Urinary bladder (tissue), 4 donors: ENCODE measurements at places on chromosomes 7 and 10. TPM values are rescaled to one million over a fixed set of nuclear protein-coding genes. Genes with fewer than 3 reads are reported as not detected.

DNA sequence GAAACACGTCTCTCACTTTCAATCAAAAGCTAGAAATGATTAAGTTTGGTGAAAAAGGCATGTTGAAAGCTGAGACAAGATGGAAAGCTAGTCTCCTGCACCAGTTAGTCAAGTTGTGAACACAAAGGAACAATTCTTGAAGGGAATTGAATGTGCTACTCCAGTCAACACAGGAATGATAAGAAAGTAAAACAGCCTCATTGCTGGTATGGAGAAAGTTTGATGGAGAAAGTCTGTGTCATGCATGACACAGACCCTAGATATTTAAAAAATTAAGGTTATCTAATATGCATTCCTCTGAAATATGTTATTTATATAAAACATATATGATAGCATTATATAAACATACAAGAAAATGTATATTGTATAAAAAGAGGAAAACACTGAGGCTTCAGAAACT is 699.4 kb upstream of the FZD8 start:
- DNase-seq: no peak

DNA sequence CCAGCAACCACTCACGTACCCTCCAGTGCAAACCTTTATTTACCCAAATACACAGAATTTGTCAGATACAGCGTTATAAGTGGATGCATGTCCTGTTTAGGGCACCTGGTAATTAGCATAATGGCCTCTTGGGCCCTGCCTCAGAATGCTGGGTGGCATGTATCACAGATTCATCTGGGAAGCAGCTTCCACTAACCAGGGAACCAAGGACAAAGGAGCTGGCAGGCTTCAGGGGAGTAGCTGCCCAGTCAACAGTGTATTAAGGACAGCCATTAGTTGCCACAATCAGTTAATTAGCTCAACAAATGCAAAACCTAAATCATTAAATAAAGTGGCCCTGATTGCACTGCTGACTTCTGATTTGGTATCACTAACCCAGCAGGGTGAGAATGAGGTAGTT is 105.7 kb downstream of the RAPGEF5 start:
- no peak for DNase-seq

- no peak for DNase-seq
These were observed 8.3 kb downstream of the VSTM2A start for GRCh38 chr7:54550471-54550870.

- DNase-seq: no peak
These were observed 24.7 kb upstream of the FEZF1 start for GRCh38 chr7:122329145-122329802.

DNA sequence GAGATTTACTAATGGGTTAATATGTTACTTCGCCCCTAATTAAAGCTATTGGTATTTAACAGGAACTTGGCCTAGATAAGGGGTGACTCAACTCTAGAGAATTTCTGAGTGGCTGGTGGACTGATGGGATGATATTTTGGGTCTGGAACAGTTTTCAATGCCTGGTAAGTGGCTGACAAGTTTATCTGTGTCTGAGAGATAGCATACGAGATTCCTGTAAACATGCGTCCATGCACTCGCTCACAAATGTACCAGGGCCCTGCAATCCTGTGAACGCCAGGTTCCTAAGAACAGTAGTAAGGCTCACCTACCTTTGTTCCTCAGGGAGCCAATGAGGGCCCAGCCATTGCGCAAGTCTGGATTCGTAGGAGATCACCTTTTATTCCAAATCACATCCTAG is 683.8 kb upstream of the ANKRD30A start:
- DNase-seq: no peak

- no peak for DNase-seq
These were observed 184.7 kb upstream of the PLPP4 start for GRCh38 chr10:120272350-120272749.

DNA sequence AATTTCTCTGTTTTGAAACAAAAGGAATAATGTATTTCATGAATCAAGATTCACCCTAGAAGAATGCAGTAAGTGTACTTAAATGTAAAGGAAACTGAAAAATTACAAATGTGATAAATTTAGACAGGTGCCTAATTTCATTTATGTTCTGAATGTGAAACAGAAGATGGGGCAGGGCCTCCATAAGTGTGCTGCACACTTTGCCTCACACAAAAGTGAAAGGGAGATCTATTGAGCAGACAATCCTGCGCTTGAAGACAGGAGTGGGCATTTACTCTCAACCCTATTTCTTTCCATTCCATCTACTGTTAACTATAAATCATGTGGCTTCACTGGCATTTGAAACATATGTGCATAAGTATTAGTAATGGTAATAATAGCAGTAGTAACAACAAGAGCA is 36.2 kb downstream of the GNG11 start:
- no peak for DNase-seq

DNA sequence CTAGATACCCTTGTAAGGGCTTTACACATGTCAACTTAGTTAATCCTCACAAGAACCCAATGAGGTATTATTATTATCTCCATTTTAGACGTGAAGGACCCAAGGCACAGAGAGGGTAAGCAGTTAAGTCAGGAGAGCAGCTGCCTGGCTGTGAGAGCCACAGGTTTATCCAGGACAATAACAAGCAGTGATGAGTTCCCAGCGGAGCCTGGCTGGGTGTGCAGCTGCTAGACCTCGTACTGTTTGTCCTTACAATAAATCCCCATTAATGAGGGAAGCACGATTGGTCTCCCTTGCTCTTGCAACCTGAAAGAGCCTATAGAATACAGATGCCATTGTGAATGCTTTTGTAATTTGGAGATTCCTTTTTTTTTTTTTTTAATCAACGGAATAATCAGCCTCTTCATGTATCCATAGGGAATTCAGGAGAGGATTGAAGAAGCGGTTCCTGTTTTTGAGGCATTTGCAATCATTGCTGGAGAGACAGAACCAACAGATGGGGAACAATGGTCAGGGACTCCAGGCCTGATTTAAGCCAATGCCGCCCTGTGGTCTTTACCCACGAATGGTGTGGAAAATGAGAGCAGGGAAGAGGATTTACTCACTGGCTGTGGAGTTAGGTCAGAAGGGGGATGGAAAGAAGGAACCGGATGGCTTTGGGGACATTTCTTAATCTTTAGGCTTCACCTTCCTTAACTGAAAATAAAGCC is 12.3 kb upstream of the ASB4 start:
- DNase-seq: no peak

GRCh38 chr7:136055266-136055665 is 78.1 kb upstream of the MTPN start:
- no peak for DNase-seq

Gene PIP
- total RNA-seq: not detected

DNA sequence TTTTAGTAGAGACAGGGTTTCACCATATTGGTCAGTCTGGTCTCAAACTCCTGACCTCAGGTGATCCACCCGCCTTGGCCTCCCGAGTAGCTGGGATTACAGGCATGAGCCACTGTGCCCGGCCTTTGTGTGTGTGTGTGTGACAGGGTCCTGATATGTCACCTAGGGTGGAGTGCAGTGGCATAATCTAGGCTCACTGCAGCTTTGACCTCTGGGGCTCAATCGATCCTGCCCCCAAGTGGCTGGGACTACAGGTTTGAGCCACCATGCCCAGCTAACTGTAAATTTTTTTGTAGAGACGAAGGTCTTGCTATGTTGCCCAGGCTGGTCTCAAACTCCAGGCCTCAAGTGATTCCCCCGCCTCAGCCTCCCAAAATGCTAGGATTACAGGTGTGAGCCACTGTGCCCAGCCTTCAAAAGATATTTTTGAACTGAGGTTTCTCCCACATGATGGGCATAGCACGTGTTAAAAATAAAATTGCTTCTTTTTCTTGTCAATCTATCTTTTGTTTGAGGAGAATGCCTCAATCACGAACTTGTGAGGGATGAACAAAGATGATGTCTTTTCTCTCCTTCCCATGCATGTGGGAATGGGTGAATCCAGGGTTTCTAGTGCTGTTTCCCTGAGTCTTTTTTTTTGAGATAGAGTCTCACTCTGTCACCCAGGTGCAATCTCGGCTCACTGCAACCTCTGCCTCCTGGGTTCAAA is 30.8 kb upstream of the PSAP start:
- DNase-seq: no peak

- DNase-seq: no peak
These were observed 6.3 kb downstream of the FAS start for GRCh38 chr10:88996927-88997326.

GRCh38 chr7:2036786-2037185 is 196.0 kb downstream of the MAD1L1 start:
- DNase-seq: no peak

DNA sequence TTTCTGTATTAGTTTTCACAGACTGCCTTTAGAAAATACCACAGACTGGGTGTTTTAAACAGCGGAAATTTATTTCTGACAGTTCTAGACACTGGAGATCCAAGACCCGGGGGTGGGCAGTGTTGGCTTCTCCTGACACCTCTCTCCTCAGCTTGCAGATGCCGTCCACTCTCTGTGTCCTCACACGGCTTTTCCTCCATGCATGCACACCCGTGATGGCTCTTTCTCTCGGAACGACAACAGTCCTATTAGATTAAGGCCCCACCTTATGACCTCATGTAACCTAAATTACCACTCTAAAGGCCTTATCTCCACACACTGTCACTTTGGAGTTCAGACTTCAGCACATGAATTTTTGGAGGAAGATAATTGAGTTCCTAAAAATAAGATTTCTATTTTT is 142.9 kb upstream of the VWC2 start:
- no peak for DNase-seq

DNA sequence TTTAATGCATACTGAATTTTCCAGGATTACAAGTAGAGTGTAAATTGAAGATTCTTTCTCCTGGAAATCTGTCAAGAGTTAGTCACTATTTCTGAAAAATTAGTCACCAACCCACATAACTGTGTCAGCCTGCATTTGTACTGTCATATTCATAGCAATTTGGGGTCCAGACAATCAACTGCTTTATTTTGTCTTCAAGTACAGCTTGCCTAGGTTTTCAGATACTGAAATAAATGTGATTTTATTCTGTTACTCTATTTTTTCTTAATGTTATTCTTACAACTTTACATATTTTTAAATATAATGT is 55.1 kb downstream of the CUBN start:
- DNase-seq: no peak

Gene TWIST1
- 22.9 TPM for total RNA-seq

DNA sequence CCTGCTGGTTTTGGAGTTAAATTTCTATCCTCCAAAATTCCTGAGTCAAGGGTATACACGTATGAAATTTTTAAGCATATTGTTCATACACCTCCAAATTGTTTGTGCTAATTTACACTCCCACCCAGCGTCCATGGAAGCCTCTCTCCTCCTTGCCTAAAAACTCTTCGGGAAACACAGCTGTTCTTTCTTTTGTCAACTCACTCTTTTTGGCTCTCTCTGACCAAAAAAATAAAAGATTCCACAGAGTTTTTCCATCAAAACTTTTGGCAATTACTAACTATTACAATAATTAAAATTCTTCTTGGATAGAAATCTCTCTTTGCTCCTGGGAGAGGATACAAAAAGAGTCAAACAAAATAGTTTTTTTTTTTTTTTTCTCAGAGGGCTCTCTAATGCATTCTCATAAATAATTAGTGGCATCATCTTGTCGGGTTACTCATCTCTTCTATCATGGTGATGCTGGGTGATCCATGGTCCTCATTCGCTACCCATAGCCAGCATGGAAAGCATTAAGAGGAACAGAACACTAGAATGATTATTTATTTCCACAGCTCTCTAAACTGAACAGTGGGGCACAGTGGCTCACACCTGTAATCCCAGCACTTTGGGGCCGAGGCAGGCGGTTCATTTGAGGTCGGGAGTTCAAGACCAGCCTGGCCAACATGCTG is 310.7 kb downstream of the SFMBT2 start:
- DNase-seq: no peak

GRCh38 chr7:116455009-116455408 is 44.5 kb upstream of the CAV2 start:
- DNase-seq: no peak

Gene PPP1R3C
- total RNA-seq: 129 TPM

DNA sequence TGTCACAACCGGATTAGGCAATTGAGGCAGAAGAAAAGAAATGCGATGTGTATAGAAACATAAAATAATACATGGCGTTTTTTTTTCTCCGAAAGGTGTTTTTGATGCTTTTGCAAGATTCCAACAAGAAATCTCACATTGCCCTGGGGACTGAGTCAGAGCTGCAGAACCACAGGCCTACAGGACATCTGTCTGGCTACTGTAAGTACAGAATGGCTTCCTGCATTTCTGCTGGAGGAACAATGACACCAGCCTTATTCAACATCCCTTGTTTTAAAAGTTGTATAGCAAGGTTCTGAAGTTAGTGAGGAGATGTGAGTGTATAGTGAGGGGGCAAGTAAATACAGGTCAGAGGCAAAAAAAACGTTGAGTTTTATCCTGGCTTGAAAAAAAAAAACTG is 256.4 kb downstream of the ABCA13 start:
- no peak for DNase-seq

- no peak for DNase-seq
These were observed 64.9 kb upstream of the PALS2 start for GRCh38 chr7:24508316-24508715.

DNA sequence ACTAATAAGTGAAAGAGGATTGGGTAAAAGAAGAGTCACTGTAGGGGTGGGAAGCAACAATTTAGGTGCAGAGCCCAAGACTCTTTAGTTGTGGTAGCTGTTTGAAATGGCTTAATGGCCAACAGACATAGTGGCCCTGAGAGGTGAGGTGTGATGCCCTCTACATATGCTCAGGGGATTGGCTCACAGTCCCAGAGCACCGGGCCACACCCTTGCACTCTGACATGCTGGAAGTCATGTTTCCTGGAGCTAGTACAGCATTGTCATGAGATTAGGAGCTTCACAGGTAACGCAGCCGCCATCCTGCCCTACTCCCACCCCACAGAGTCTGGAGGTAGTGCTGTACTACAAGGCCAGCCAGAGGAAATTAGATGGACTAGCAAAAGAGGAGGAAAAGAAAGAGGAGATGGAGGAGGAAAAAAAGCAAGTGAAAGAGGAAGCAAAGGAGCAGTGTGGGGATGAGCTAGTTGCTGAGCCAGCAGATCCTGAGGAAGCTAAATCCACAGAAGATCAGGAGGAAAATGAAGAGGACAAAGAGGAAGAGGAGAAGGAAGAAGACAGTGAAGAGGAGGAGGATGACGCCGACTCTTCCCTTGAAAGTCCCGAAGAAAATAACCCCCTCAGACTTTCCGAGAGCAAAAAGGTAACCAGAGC is 14.8 kb upstream of the FLNC start:
- no peak for DNase-seq

GRCh38 chr7:35035511-35035961 is 1.7 kb downstream of the DPY19L1 start:
- no peak for DNase-seq

Gene WEE2
- 0.42 TPM for total RNA-seq

- no peak for DNase-seq
These were observed 251.9 kb upstream of the PTER start for GRCh38 chr10:16184906-16185305.

- no peak for DNase-seq
These were observed 4.7 kb downstream of the UBTD1 start for GRCh38 chr10:97503406-97503805.

GRCh38 chr7:92794391-92794790 is 42.0 kb downstream of the CDK6 start:
- no peak for DNase-seq

- no peak for DNase-seq
These were observed 186.2 kb upstream of the PRKCQ start for GRCh38 chr10:6766131-6766801.

Gene FKBP6
- not detected for total RNA-seq
